ENCODE measurements at places on chromosomes 6 and 20. TPM values are rescaled to one million over a fixed set of nuclear protein-coding genes. Genes with fewer than 3 reads are reported as not detected.

E2F1 gene
- 3.9 TPM for total RNA-seq

BEND6 gene
- 5.3 TPM for total RNA-seq

SLC35F1 gene
- under 0.01 TPM for total RNA-seq

ZNF334 gene
- 1.8 TPM for total RNA-seq

TRERF1 gene
- 11.9 TPM for total RNA-seq

WFDC10A gene
- not detected for total RNA-seq

SLC12A5 gene
- not detected for total RNA-seq

ADA gene
- 5.7 TPM for total RNA-seq

COL12A1 gene
- total RNA-seq = 110 TPM

MYCT1 gene
- total RNA-seq = 0.48 TPM

GPX5 gene
- not detected for total RNA-seq

LAMA4 gene
- 124 TPM for total RNA-seq

NKAPL gene
- 2.5 TPM for total RNA-seq

GABRR1 gene
- total RNA-seq = not detected

NELFE gene
- total RNA-seq = 127 TPM

CSNK2A1 gene
- 84.4 TPM for total RNA-seq

TMEM74B gene
- total RNA-seq = 0.26 TPM

SOX18 gene
- 0.13 TPM for total RNA-seq

All from epithelial cell of alveolus of lung (primary cell).